C1 segment of cervical spinal cord (tissue), 14 donors: ENCODE measurements at places on chromosomes 5 and 9.

- DNase-seq: no peak
Measured at GRCh38 chr9:77561331-77562018, 86.6 kb downstream of the GNA14 start.

GRCh38 chr9:5698810-5699556, 70.1 kb downstream of the RIC1 start:
- no peak for DNase-seq

- DNase-seq: no peak
Measured at GRCh38 chr9:37769995-37770394, 14.9 kb downstream of the EXOSC3 start.

DNA sequence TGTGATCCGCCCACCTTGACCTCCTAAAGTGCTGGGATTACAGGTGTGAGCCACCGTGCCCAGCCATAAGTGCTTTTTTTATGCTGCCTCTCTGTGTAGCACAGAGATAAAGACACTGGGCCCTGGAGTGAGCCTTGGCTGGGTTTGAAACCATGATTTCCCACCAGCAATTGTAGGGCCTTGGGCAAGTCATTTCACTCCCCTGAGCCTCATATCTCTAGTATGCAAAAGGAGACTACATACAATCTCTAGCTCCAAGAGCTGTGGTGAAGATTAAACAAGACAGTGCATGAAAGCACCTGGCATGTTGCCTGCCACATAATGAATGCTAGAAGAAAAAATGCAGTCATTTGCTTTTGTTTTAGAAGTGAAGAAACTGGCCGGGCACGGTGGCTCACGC, 3.9 kb downstream of the FABP6 start:
- no peak for DNase-seq

GRCh38 chr9:28502189-28502588, 928.9 kb upstream of the C9orf72 start:
- DNase-seq: no peak

- DNase-seq: no peak
Measured at GRCh38 chr9:92709954-92710353, 40.0 kb upstream of the IPPK start.

- no peak for DNase-seq
Measured at GRCh38 chr9:135762921-135763320, 60.9 kb downstream of the KCNT1 start.

DNA sequence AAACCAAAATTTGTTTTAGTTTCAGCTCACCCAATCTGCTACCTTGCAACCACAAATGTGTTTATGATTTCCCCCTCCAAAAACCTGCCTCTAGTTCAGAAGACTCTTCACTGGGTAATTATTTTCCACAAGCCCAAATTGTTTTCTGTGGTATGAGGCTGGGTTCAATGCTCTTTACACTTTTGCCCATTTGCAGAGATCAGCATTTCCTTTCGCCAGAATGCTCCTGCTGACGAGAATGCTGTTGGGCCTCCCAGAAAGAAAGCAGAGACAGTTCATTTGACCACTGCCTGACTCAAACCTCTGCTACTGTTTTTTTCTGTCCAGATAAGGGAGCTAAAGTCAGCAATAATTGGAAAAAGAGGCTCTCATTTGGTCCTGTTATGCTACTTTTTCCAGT, 427.3 kb downstream of the PDE4D start:
- no peak for DNase-seq

DNA sequence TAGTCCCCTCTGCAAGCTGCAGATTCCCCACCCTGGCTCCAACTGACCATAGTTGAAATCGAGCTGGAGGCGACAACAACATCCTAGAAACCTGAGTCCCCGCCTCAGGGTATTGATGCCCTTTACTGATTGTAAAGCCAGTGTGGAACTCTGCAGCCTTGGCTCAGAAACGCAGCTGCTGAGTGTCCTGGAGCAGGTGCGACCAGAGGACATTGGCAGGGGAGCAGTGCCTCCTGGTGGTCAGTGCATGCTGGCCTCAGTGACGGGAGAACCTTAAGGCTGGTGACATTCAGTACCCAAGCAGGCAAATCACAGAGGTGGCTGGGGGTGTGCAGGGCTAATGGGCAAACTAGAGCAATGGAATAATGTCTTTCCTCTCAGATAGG, 20.4 kb upstream of the ZNF354B start:
- no peak for DNase-seq

DNA sequence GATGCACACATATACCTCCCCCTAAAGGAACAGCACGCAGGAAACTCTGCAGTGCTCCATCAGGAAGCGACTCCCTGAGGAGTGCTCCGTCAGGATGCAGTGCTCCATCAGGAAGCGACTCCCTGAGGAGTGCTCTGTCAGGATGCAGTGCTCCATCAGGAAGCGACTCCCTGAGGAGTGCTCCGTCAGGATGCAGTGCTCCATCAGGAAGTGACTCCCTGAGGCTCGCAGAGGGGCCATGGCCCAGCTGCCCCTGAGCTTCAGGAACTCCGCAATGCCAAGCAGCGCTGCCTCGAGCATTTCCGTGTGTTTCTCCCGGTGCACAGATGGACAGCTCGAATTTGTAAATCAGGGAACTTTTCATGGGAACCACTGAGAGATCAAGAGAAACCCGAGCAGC, 88.1 kb downstream of the PAX5 start:
- no peak for DNase-seq

DNA sequence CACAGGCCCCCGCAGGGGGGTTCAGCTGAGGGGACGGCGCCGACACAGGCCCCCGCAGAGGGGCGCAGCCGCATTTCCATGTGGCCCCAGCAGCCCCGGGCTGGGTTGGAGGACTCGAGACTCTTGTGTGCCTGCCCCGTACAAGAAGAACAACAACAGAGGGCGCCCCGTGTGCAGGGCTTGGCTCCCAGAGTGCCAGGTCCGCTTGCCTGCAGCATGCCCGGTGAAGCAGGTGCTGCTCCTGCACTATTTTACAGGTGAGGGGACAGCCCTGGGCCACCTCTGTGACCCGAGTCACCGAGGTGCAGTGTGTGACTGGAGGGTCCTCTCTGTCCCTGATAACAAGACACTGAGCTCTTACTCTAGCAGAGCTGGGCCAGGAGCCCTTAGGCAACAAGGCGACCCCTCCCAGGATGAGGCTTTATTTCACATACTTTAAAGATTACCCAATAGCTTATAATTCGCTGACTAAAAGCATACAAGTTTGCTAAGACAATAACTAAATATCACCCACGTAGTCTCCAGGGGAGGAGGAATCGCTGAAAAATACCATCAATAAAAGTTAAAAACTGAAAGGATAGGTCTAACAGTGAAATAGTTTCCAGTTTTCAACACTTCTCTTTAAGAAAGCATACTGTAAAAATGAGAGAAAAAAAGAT, 41.7 kb upstream of the SLC9A3 start:
- no peak for DNase-seq

GRCh38 chr9:122546196-122546595, 6.7 kb upstream of the OR1N2 start:
- no peak for DNase-seq

GRCh38 chr5:131575660-131576227, 59.3 kb downstream of the RAPGEF6 start:
- DNase-seq: no peak

DNA sequence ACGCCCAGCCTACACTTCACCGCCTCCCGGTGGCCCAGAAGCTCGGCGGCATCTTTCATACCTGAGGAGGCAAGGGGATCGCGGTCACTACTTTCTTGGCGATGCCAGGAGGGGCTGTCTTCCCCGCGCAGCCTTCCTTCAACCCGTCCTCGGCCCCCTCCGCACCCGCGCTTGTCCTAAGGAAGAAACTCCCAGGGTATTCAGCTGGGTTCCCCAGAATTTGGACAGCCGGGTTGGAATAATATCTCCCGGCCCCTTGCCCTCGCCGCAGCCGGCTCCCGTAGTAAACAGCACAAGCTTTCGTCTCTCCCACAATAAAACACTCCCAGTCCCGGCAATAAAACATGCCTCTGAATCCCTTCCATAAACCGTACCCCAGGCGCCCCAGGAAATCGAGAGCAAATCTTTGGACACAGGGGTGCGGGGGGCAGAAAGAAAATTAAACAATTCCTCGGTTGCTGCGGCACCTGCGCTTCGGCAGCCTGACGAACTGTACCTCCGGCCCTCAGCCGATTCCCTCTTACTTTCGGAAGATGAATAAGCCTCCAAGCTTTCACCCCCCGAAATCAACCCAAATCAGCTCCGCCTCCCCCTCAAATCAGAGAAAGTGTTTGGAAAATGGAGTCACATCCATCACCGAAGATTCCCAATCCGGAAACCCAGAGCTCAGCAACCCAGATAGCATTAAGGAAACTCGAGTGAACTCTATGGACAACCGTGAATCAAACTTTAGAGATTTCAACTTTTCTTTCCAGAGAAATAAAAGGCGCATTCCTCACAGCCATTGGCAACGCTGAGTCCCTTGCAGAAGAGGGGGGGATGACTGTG, 1.1 kb downstream of the OTP start:
- DNase-seq: no peak

DNA sequence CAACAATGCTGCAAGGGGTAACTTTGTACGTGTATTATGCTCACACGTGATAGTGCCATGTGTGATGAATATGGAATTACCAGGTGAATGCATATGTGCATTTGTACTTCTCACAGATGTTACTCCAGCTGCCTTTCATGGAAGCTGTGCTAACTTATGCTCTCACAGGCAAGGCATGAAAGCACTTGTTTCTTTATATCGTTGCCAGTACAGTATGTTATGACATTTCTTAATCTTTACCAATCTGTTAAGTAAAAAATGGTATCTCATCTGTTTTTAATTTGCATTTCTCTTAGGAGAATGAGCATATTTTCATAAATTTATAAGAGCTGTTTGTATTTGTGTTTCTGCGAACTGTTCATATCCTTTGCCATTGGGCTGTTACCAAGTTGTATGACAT, 311.8 kb upstream of the DMRT1 start:
- no peak for DNase-seq

GRCh38 chr5:76787237-76787636, 31.6 kb upstream of the F2RL1 start:
- no peak for DNase-seq

DNA sequence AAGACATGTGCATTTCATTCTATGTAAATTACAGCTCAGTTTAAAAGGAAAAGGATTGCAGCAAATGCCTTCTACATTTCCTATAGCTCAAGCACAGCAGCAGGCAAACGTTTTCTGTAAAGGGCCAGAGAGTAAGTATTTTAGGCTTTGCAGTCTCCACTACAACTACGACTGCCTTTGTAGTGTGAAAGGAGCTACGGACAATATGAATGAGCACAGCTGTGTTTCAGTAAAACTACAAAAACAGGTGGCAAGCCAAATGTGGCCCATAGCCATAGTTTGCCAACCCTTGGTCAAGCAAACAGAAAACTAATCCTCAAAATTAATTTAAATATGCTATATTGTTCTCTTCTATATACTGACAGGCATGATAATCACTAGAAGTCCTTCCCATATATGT, 7.2 kb downstream of the PTBP3 start:
- DNase-seq: no peak

GRCh38 chr9:35060548-35061207, 11.7 kb downstream of the VCP start:
- no peak for DNase-seq

GRCh38 chr5:116944183-116944582, 369.6 kb upstream of the SEMA6A start:
- no peak for DNase-seq

- no peak for DNase-seq
Measured at GRCh38 chr5:157388111-157388710, 71.8 kb upstream of the NIPAL4 start.
